Stimulated activated CD4-positive, alpha-beta T cell treated with anti-CD3 and anti-CD28 coated beads, Interleukin-1b, Interleukin-23, amount 100 ng/mL, for 1 hour (primary cell): ENCODE measurements at places on chromosomes 7 and 10.

DNA sequence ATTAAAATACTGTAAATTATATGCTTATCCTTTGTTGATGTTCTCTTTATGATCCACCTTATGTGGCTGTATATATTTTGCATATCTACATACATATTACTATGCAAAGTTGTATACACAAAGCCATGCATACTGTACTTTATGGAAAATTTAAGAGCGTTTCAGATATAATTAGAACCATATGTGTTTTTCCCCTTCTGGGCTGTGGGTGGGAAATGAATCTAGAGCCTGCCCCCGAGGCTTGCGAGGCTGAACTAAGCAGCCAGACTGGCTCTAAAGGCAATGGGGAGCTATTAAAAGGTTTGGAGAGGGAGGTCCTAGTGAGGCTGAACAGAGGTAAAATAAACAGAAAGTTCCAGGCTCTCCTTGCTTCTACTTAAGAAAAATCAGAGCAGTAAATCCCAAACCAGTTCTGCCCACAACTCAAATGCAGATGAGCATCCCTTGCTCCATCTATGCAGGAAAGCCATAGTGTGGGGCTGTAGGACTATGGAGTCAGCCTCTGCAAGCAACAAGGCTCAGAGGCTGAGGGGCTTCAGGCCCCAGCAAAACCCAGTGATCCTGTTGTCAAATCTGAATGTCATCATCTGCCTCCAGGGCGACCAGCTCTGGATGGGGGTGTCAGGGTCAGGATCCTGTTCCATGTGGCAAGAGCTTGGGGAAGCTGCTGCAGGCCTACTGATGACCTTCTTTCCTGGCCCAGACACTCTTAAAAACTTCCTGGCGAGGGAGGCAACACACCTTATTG is 14.1 kb upstream of the DDIT4 start:
- DNase-seq, result no peak

- DNase-seq, result no peak
These were observed 159.7 kb downstream of the SGMS1 start for GRCh38 chr10:50464004-50464409.

- no peak for DNase-seq
These were observed 60.6 kb downstream of the MAP3K8 start for GRCh38 chr10:30494558-30494957.

GRCh38 chr10:6499974-6500373 is 80.1 kb downstream of the PRKCQ start:
- no peak for DNase-seq

- no peak for DNase-seq
These were observed 75.6 kb downstream of the FOXL3 start for GRCh38 chr7:365593-365992.

DNA sequence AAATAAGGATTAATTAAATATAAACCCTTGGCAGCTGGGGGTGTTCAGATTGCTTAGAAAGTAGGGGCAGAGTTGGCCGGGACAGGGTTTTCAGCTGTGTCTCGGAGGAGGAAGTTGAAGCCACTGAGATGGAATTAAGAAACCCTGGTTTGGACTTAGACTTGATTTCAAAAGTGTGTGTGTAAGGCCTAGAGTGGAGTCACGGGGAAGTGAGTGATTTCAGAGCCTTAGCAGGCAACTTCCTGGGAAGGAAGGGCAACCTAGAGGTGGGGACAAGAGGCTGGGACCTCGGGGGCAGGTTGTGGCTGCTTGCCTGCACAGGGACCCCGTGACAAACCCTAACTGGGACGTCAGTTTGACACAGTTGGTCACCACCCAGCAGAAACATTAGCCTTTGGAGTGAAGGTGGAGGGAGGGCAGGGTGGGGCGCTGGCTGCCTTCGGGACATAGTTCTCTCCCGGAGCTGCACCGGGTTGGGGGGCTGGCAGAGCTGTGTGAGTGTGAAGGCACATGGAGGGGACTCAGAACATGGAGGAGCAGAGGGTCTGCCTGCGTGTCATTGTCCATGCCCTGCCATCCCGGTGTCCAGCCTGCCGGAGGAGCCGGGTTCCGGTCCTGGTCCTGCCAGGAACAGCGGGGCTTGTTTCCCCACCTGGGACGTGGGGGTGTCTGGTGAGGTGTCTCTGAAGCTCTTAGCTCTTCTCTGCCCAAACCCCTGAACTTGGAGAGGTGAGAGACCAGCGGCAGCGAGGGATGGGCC is 1.8 kb downstream of the BRI3 start:
- no peak for DNase-seq

GRCh38 chr7:122844191-122844988 is 41.9 kb downstream of the CADPS2 start:
- no peak for DNase-seq

DNA sequence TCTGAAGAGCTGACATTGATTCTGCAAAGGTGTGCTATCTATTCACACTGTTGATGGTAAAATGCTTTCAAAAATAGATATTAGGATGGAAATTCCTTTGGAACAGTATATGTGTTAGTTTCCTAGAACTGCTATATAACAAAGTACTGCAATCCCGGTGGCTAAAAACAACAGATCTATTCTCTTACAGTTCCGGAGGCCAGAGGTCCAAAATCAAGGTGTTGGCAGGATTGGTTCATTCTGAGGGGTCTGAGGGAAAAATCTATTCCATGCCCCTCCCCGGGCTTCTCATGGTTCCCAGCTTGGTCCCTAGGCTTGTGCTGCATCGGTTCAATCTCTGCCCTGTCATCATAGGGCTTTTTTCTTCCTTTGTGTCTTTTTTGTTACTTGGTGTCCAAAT is 79.9 kb downstream of the ADD3 start:
- no peak for DNase-seq

DNA sequence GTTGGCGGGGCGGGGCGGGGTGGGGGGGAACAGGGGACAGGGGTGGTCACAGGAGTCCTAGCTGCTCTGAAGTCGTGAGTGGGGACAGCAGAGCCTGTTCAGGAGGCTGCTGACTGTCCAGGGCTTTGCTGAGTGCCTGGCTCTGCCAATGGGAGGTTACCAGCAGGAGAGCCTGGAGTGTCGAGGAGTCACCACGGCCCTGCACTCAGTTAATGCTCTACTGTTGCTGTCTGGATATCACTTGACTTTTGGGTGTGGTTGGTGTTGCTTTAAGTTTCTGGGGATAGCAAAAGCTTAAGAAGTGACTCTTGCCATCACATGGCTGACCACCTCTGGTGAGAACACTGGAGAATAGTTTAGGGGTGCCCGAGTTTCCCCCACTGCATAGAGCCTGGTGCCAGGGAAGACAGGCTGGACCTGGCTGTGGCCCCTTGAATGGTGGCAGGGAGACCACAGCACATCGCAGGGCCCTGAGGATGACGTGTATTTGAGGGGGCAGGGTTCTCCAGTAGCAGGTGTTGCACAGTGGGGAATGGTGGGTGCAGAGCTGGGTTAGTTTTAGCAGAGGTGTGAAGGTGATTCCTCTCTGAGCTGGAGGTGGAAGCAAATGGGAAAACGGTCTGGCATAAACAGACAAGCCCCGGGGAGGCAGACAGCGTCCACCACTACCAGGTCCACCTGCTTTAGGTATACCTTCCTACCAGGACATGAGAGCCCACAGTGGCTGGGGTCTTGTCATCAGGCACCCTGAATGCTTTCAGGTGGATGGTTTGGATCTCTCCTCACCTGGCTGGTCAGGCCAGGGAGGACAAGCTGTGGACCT is 54.2 kb upstream of the CAMK2B start:
- DNase-seq, result no peak
